ENCODE measurements at places on chromosomes 12 and 14. TPM values are rescaled to one million over a fixed set of nuclear protein-coding genes. Genes with fewer than 3 reads are reported as not detected.

LRFN5 gene
- 2.5 TPM for total RNA-seq

PLEKHD1 gene
- not detected for total RNA-seq

DNA sequence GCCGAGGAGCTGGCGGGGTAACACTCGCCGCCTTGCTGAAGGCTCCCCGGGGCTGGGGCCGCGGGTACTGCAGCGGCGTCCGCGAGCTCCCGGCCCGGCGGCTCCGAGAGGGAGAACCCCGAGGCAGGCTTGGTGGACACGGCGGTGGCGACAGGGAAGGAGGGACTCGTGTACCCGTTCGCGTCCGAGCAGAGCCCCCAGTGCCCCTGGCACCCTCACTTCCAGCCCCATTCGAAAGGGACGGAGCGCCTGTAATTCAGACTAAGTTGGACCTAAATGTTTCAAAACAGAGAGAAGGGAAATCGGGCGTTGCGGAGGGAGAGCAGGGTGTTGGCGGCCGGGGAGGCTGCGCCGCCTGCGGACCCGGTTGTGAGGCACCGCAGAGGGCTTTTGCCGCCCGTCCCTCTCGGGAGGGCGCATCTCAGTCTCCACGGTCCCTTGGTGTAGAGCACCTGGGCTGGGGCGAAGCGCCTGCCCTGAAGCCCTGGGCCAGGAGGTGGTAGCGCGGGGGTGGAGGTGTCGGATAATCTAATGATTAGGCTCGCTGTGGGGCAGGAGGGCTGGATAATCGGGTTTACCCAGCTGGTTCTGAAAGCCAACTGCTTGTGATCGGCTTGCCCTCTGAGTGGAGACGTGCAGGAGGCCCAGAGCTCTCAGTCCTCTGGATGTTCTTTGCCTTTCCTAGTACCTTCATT lies 771 bp downstream of the DAAM1 start:
- DNase-seq = peak; percentile 70
- peaks cover 4% of the 10 kb centered on the region for H3K4me1 ChIP-seq
- H3K27ac ChIP-seq = peak overlapping the region; percentile 97
- H3K36me3 ChIP-seq = no peaks in the 10 kb centered on the region

CARMIL3 gene
- total RNA-seq = 2.8 TPM

- no peaks in the 10 kb centered on the region for H3K36me3 ChIP-seq
- H3K4me1 ChIP-seq = peaks cover 15% of the 10 kb centered on the region
- no peak overlapping the region for H3K27ac ChIP-seq
- DNase-seq = no peak
- H3K4me3 ChIP-seq = no peak overlapping the region
Observed at GRCh38 chr14:101625336-101626097, 64.2 kb downstream of the DIO3 start.

DNA sequence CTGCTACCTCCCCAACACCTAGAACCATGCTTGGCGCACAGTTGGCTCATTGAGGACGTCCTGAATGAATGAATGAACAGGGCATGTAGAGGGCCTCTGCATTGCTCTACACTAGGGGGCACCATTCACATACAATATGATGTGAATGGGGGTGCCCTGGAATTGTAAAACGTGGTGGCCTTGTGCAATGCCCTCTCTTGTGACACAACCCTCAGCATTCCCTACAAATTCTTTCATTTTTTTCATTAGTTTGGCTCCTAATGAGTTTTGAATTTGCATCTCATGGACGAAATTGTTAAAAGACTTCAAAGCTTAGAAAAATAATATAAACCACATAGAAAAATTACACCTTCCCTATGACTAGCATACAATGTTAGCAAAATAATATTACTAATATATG lies 2.3 kb upstream of the DIO2 start:
- no peaks in the 10 kb centered on the region for H3K4me1 ChIP-seq
- no peaks in the 10 kb centered on the region for H3K27me3 ChIP-seq
- no peak overlapping the region for H3K4me3 ChIP-seq
- DNase-seq = peak; percentile 47

GRCh38 chr14:80216818-80217217 lies 5.5 kb upstream of the DIO2 start:
- H3K4me1 ChIP-seq = no peaks in the 10 kb centered on the region
- H3K36me3 ChIP-seq = no peaks in the 10 kb centered on the region
- H3K27ac ChIP-seq = no peak overlapping the region
- H3K4me3 ChIP-seq = no peak overlapping the region

GRCh38 chr14:95701846-95702221 lies 12.1 kb downstream of the TCL1A start:
- no peak overlapping the region for H3K4me3 ChIP-seq
- H3K4me1 ChIP-seq = no peaks in the 10 kb centered on the region
- H3K27me3 ChIP-seq = peaks cover 1% of the 10 kb centered on the region
- H3K36me3 ChIP-seq = no peaks in the 10 kb centered on the region
- no peak overlapping the region for H3K27ac ChIP-seq
- no peak for DNase-seq

GRCh38 chr12:64691795-64692583 lies 67.2 kb downstream of the GNS start:
- H3K4me3 ChIP-seq = no peak overlapping the region
- no peak overlapping the region for H3K27ac ChIP-seq
- no peak for DNase-seq
- H3K27me3 ChIP-seq = no peaks in the 10 kb centered on the region
- peaks cover 31% of the 10 kb centered on the region for H3K36me3 ChIP-seq

DNA sequence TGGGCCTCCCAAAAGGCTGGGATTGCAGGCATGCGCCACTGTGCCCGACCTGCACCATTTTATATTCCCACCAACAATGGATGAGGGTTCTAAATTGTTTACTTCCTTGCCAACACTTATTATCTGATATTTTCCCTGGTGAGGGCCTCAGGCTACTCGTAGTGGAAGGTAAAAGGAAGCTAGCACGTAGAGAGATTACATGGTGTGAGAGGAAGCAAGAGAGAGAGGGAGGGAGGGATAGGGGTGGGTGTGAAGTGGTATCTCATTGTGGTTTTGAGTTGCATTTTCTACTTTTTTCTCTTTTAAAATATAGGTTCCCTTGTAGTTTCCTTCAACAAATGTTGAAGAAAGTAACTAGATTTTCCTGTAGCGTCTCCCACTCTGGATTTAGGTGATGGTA lies 30.9 kb downstream of the MYO1H start:
- no peaks in the 10 kb centered on the region for H3K27me3 ChIP-seq
- H3K27ac ChIP-seq = no peak overlapping the region
- no peaks in the 10 kb centered on the region for H3K36me3 ChIP-seq
- H3K4me1 ChIP-seq = no peaks in the 10 kb centered on the region

DNA sequence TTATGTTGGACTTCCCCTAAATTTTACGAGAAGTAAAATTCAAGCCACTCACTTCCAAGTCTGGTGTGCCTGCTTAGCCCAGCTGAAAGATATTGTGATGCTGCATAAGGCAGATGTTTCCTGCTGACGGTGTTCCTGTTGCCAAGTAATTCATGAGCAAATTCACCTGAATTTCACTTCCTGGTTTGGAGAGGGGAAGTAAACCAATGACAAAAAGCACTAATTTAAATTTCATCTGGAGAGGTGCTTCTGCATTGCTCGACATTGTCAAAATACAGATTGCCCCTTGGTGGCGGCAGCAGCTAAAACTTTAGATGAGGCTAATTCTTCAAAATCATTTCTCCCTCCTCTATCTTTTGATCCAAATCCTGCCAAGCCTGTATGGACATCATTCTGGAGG lies 281.1 kb downstream of the AACS start:
- no peaks in the 10 kb centered on the region for H3K4me1 ChIP-seq
- no peak overlapping the region for H3K27ac ChIP-seq
- no peaks in the 10 kb centered on the region for H3K27me3 ChIP-seq
- no peak overlapping the region for H3K4me3 ChIP-seq

GRCh38 chr12:77218278-77218677 lies 152.9 kb upstream of the E2F7 start:
- H3K27ac ChIP-seq = no peak overlapping the region
- no peak overlapping the region for H3K4me3 ChIP-seq
- H3K4me1 ChIP-seq = no peaks in the 10 kb centered on the region
- no peak for DNase-seq

TMPRSS12 gene
- not detected for total RNA-seq

REP15 gene
- 20.1 TPM for total RNA-seq

TCHP gene
- 23.9 TPM for total RNA-seq

- H3K27ac ChIP-seq = no peak overlapping the region
- no peak overlapping the region for H3K4me3 ChIP-seq
- DNase-seq = no peak
- no peaks in the 10 kb centered on the region for H3K27me3 ChIP-seq
Observed at GRCh38 chr14:99035268-99035667, 236.7 kb downstream of the BCL11B start.

- no peaks in the 10 kb centered on the region for H3K36me3 ChIP-seq
- DNase-seq = no peak
- no peaks in the 10 kb centered on the region for H3K4me1 ChIP-seq
- no peak overlapping the region for H3K27ac ChIP-seq
Observed at GRCh38 chr12:131204416-131205274, 250.9 kb downstream of the ADGRD1 start.

DNA sequence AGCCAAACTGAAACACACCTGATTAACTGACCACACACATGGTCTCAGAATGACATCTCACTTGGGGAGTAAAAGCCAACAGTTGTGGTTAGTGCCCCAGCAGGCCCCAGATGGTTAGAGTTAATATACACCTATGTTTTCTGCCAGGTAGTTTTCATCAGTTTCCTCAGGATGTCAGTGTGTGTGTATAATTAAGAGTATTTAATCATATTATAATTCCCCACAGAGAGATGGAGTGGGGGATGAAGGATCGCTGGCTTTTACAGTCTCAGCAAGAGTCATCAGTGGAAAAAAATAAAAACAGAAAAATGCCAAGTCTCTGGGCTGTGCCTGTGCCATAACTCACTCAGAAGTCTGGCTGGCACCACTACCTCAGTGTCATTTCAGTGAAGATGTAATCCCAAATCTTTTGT lies 412.5 kb downstream of the ZFP36L1 start:
- no peak overlapping the region for H3K4me3 ChIP-seq
- peaks cover 5% of the 10 kb centered on the region for H3K4me1 ChIP-seq
- H3K36me3 ChIP-seq = no peaks in the 10 kb centered on the region
- H3K27ac ChIP-seq = peak overlapping the region; percentile 54
- DNase-seq = no peak

All from Peyer's patch (tissue), 4 donors.